ENCODE measurements at places on chromosomes 3 and 15. TPM values are rescaled to one million over a fixed set of nuclear protein-coding genes. Genes with fewer than 3 reads are reported as not detected.

RHCG gene
- total RNA-seq = not detected

CCDC39 gene
- not detected for total RNA-seq

MME gene
- total RNA-seq = 10.5 TPM

RASL12 gene
- not detected for total RNA-seq

ITIH1 gene
- not detected for total RNA-seq

ISY1 gene
- 59.4 TPM for total RNA-seq

AGTR1 gene
- not detected for total RNA-seq

C15orf62 gene
- 0.38 TPM for total RNA-seq

ABHD2 gene
- total RNA-seq = 62.2 TPM

ARRDC4 gene
- 0.97 TPM for total RNA-seq

LEO1 gene
- total RNA-seq = 22.6 TPM

NEK10 gene
- total RNA-seq = 5.0 TPM

FOXL2 gene
- total RNA-seq = 0.12 TPM

ATP13A3 gene
- 56.8 TPM for total RNA-seq

RTP1 gene
- not detected for total RNA-seq

WDR93 gene
- not detected for total RNA-seq

IQCF5 gene
- not detected for total RNA-seq

C3orf20 gene
- total RNA-seq = not detected

RAB6B gene
- total RNA-seq = 6.7 TPM

GOLGA8R gene
- 2.2 TPM for total RNA-seq

EXD1 gene
- total RNA-seq = not detected

IL17RD gene
- 0.97 TPM for total RNA-seq

ADCY5 gene
- total RNA-seq = not detected

ZNF860 gene
- total RNA-seq = 0.73 TPM

STRC gene
- not detected for total RNA-seq

TMC3 gene
- not detected for total RNA-seq

LRTM1 gene
- not detected for total RNA-seq

GTF2E1 gene
- total RNA-seq = 27.7 TPM

GABRA5 gene
- not detected for total RNA-seq

CALML4 gene
- total RNA-seq = 10.1 TPM

MKRN3 gene
- total RNA-seq = 0.18 TPM

PATL2 gene
- total RNA-seq = not detected

ALS2CL gene
- total RNA-seq = 10.1 TPM

DUOX1 gene
- not detected for total RNA-seq

SEMA7A gene
- total RNA-seq = 1.7 TPM

RGMA gene
- total RNA-seq = not detected

KLHL6 gene
- total RNA-seq = 14.8 TPM

RETNLB gene
- total RNA-seq = not detected

DZIP1L gene
- 14.6 TPM for total RNA-seq

TNIK gene
- 29.6 TPM for total RNA-seq

FANCD2OS gene
- total RNA-seq = not detected

EPM2AIP1 gene
- total RNA-seq = 15.1 TPM

SUCLG2 gene
- 35.9 TPM for total RNA-seq

PEX5L gene
- not detected for total RNA-seq

SEMA5B gene
- total RNA-seq = 0.07 TPM

MAPKBP1 gene
- 49.1 TPM for total RNA-seq

PPP1R14D gene
- total RNA-seq = not detected

C3orf49 gene
- total RNA-seq = not detected

CTXN2 gene
- total RNA-seq = 0.14 TPM

MYO5A gene
- 87.9 TPM for total RNA-seq

TRIM42 gene
- total RNA-seq = not detected

GUCA1C gene
- total RNA-seq = not detected

GOLGA8G gene
- not detected for total RNA-seq
